ENCODE measurements at places on chromosomes 2 and 18.

DNA sequence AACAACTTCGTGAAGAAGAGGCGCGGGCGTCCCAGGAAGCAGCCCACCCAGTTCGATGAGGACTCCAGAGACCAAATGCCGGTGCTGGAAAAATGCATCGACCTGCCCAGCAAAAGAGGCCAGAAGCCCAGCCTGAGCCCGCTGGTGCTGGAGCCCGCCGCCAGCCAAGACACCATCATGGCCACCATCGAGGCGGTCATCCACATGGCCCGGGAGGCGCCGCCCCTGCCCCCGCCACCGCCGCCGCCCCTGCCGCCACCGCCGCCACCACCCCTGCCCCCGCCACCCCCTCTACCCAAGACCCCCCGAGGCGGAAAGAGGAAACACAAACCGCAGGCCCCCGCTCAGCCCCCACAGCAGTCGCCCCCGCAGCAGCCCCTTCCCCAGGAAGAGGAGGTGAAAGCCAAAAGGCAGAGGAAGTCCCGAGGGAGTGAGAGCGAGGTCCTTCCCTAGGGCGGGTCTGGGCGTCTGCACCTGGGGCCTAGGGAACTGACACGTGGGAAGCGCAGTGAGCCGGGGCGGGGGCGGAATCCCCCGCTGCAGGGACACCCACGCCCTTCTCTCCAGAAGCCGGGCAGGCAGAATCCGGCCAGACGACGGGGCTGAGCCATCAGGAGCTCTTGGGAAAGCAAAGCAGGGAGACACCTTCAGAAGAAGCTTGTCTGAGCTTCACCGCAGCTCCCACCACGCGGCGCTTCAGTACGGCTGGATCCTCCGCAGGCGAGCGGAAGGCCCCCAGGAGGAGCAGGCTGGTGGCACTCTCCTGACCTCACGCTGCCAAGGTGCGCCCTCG is 382.8 kb downstream of the SETBP1 start:
- DNase-seq, result no peak

- no peak for DNase-seq
Measured at GRCh38 chr18:49768051-49768391, 45.3 kb downstream of the ACAA2 start.

DNA sequence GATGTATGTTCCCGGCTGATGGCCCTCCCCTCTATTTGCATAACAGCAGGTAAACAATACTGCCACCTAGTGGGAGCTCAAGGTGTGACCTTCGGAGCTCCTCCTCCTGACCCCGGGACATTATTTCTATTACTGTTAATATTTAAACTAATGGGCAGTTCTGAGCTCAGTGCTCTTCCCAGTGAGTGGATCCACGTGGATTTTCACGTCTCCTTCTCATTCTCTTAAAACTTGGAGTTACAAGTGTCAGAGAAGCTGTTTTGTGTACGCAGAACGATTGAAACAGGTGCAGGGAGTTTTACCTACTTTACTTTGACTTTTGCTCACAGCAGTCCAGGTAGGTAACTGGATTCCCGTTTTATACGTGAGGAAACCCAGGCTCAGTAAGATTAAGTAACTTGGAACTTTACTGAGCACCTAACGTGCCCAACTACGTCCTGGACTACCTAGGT is 127.3 kb downstream of the PRKCE start:
- DNase-seq, result peak; percentile 57

DNA sequence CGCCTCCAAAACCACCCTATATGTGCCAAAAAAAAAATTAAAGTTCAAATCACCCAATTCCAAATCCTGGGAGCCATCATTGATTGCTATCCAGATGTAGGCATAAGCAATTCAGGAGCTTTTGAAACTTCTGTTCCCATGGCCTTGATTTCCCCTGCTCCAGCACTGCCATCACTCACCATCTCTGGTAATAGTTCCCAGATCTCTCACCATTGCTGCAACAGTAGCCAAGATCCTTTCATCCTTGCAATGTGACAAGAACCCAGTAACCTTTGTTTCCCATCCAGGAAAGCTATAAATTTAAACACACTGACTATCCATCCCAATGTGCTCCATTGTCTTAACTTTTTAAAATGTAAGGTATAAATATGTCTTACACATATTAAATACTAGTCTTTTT is 155.4 kb downstream of the PDE11A start:
- no peak for DNase-seq

GRCh38 chr2:143930891-143931290 is 589.0 kb downstream of the ZEB2 start:
- no peak for DNase-seq

- DNase-seq, result no peak
Measured at GRCh38 chr2:173984866-173985604, 19.9 kb upstream of the SP3 start.

DNA sequence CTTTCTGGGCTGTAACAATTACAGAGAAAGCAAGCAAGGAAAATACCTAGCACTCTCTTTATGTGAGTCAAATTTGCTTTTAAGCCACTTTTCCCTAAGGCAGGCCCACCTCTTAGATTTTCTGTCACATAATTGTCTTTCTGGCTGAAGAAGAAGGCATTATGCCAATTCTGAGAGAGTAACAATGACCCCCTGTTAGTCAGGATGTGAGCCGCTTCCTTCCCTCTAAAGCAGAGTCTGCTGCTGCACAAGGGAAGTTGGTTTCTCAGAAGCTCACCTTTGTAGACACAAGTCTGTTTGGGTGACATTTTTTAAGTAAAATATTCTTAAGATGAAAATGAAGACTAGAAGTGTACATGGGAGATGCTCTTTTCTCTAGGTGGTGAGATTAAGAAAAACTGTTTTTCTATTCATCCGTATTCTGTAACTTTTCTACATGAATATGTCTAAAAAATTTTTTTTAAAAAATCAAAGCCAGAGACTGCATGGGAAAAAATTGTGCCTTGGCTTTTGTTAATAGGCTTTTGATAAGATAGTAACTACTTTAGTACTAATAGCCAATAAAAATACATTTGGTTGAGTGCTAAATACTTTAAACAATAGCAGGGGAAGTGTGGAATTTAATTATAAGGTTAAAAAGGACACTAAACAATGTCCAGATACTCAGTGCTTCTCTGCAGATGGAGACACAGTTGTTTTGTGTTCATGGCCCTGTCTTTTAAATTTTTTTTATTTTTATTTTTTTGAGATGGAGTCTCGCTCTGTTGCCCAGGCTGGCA is 33.4 kb upstream of the VPS54 start:
- DNase-seq, result no peak

- DNase-seq, result no peak
Measured at GRCh38 chr2:39772086-39772811, 6.8 kb downstream of the THUMPD2 start.
